ENCODE measurements at places on chromosomes 1 and 21.

DNA sequence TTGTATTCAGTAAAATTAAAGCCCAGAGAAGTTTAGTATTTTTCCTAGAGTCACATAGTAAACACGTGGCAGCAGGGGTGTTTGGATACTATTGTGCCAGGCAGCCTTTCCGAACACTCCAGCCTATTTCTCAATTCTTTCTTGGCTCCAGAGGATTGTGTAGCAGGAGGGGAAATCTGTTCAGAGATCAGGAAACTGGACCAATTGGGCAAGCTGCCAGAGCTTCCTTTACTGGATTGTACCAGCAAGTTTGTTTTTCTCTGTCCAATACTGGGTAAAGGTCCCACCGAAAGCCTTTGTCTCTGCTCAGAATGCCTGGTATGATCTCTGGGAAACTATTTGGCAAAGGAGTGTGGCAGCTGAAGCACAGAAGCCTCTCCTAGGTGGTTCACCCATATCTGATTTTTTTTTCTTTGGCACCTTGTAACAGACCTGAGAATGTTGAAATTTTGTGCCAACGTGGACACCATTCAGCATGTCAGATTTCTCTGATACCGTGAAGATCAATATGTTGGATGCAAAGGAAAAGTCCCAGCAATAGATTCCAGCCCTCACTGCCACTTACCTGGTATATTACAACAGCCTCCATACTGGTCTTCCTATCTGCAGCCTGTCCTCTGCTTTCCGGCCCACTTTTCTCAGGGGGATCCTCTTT, 126.2 kb downstream of the FGGY start:
- DNase-seq = no peak

- DNase-seq = no peak
Observed at GRCh38 chr1:3450202-3450863, 4.1 kb upstream of the ARHGEF16 start.

DNA sequence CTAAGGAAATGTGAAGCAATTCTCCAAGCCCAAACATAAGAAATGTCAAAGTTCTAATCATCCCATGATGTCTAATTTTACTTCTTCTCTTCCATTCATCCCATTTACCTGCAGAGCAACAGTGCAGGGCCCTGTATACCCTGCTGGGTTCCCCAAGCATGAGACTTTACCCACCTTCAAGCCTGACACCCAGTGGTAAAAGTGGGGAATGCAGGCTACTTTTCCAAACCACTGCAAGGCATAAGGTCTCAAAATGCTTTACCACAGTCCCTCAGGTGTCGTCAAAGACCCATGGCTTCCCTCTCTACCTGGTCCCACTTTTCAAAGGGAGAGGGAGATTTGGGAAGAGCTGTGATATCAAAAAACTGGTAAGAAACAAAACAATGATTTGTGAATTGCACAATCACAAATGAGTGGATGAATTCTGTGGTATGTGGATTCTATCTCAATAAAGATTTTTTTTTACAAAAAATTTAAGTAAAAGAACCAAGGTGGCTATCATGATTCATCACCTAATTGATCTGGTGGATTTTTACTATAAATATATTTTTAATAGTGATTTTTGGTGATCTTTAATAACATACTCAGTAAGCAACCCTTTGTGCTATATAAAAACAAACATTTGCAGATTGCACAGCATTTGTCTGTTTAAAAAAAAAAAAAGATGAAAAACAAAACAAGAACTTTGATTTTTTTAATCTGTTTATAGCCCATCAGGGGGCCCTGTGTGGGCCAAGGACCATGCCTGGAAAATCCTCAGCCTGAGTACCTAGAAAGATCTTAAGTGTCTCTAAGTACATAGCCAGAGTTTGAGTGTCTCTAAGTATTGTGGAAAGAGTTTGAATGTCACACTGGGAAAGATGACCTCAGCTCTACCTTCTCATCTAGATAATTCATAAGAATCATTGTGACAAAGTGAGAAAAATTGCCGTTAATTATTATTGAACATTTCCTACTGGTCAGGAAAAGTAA, 73.1 kb upstream of the GJB5 start:
- DNase-seq = peak; percentile 63

GRCh38 chr1:34013958-34014737, 150.3 kb downstream of the HMGB4 start:
- DNase-seq = peak; percentile 57

DNA sequence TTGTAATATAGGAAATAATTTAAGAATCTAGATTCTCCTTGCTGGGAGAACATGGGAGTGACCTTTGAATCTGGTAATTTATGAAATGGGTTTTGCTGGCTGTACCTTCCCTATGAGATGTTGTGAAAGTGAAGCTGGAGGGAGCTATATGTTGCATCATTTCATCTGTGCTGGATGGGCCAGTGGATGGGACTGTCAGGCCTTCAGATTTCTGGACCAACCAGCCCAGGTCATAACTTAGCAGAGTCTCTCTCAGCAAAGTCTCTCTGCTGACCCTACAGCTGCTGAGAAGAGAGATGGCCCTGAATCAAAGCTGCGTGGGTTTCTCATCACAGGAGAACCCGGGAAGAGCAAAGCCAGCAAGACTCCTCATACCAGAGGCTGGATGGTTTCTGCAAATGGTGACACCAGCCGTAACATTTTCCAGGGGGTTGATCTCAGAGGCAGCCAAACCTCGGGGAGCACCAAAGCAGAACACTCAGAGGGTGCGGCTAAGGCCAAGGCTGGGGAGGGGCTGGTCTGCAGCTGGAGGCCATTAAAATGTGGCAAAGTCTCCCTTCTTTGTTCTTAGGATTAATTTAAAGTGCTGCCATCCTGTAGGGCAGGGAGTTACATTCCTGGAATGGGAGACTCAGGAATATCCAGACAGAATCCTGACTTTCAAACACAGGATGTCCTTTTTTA, 18.2 kb upstream of the PTGFRN start:
- no peak for DNase-seq

GRCh38 chr1:19651141-19651737, 7.1 kb downstream of the NBL1 start:
- DNase-seq = peak; percentile 91

GRCh38 chr1:233904633-233905415, at the start of gene SLC35F3:
SLC35F3 (plus strand) TSS chr1:233904676.
- peak; percentile 8 for DNase-seq

- DNase-seq = peak; percentile 6
Observed at GRCh38 chr1:91440847-91441246, 36.2 kb upstream of the HFM1 start.

- no peak for DNase-seq
Observed at GRCh38 chr21:19603011-19603593, 1199.5 kb upstream of the TMPRSS15 start.

- DNase-seq = no peak
Observed at GRCh38 chr1:211531194-211532087, 39.5 kb upstream of the RD3 start.

DNA sequence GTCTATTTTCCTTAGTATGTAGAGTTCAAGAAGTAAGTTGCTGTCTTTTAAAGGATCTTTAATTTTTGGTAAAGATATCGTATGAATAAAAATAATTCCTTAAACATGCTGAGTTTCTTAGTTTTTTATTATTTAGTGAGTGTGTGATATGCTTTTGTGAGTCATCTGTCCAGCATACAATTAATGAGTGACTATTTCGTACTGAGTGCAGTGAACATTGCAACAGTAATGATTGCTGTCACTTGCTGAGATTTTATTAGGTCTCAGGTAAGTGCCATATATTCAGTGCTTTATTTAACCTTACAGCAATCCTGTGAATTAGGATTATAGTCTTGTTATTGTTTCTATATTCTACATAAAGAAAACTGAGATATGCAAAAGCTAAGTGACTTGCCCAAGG, 22.6 kb downstream of the MIGA1 start:
- no peak for DNase-seq

- DNase-seq = no peak
Observed at GRCh38 chr1:217895841-217896240, 264.7 kb downstream of the SPATA17 start.

DNA sequence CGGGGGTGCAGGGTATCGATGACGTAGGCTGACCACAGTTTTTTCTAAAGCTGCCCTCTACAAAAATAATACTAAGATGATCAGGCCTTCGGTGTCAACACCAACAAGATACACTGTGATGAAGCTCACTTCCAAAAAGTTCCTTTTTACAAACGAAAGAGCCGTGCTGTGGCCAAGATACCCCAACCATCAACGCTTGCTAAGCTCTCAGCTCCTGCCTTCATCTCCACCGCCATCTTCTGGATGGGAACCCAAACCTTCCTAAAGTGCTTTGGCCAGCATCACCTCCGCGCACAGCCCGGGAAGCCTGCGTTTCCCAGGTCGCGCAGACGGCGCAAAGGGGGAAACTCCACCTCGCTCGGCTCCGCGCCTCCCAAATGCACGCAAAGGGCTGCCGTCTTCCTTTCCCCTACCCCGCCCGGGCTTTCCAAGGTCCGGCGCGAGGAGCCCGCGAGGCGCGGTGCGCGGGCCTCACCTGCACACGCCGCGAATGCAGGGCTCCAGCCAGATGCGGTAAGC, 541 bp downstream of the USP48 start:
- peak; percentile 22 for DNase-seq

GRCh38 chr1:203268901-203269653, 36.2 kb upstream of the BTG2 start:
- peak; percentile 73 for DNase-seq

GRCh38 chr1:20666146-20666545, 5.0 kb upstream of the DDOST start:
- DNase-seq = no peak

DNA sequence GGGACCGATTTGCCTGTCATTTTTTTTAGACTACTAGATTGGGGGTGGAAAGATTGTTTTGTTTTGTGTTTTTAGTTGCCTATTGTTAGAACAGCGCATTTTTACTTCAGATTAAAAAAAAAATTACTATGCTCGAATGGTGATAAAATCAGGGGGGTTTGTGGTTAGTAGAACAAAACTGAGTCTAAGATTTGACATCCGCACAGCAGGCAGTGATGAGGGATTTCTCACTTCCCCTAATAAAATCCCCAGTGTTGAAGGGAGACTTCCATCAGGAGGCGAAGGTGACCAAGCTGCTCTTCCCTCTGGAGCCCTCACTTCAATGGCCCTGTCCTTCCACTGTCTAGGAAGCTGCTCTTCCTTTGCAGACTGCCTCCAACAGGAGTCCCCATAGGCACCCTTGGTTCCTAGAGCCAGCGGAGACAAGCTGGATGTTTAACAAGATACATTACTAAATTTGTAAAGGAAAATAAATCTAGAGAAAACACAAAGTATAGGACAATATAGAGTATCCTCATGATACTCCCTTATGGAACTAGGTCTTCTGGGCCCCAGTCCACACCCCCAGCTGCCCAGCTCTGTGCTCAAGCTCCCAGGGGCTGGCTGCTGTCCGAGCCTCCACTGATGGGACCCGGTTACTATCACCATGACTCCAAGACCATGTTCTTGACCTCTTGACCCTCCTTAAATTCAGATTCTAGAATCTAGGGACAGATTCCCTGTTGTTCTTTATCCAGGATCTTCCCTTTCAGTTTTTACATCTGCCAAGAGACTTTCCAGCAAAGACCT, 31.0 kb downstream of the TENT5C start:
- DNase-seq = no peak

GRCh38 chr1:232172563-232172962, 457.4 kb downstream of the SIPA1L2 start:
- DNase-seq = no peak

GRCh38 chr1:235923466-235924021, 56.8 kb upstream of the LYST start:
- DNase-seq = peak; percentile 36

DNA sequence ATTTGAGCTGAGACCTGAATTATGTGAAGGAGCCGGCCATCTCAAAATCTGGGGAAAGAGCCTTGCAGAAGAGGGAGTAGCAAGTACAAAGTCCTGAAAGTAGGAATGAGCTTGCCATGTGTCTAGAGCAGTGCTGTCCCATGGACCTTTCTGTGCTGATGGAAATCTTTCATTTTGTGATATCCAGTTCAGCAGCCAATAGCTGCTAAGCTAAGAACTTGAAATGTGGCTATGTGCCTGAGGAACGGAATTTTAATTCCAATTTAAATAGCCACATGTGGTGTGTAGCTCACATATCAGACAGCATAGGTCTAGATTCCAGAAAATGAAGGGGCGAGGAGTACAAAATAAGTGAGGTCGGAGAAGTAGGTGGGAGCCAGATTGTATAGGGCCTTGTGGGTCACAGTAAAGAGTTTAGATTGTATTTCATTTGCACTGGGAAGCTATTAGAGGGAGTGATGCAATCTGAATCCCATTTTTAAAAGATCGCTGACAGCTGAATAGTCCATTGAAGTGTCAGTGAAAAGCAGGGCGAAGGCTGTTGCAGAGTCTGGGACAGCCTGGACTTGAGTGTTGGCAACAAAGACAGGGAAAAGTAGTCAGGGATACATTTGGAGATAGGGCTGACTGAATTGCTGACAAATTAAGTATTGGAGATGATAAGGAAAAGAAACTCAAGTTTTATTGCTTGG, 80.3 kb downstream of the TMEM200B start:
- DNase-seq = no peak

DNA sequence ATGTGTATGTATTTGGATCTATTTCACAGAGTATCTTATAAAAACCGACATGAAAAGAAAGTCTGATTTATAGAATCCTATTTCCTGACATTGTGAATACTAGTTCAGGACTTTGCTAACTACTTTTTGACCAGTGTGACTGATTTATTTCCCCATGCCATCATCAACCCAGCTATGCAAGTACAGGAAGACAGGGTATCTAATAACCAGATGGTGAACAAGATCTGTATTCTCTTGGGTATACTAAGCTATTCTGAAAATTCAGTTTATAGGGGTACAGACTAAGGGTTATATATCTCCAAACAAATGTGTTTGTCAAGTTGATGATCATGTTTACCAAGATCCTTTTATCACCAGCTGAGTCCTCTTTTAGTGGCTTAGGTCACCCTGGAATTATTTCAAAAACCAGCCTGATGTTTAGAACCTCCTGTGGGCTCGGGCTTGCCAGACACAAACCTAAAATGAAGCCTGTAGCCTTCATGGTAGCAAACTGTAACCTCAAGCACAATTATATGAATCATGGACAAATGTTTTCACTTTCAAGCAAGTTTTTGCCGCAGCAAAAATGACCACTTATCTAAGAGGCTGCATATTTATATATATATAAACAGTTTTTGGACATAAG, 185.1 kb downstream of the FGGY start:
- DNase-seq = no peak

- DNase-seq = no peak
Observed at GRCh38 chr1:164672588-164672987, 113.6 kb downstream of the PBX1 start.

DNA sequence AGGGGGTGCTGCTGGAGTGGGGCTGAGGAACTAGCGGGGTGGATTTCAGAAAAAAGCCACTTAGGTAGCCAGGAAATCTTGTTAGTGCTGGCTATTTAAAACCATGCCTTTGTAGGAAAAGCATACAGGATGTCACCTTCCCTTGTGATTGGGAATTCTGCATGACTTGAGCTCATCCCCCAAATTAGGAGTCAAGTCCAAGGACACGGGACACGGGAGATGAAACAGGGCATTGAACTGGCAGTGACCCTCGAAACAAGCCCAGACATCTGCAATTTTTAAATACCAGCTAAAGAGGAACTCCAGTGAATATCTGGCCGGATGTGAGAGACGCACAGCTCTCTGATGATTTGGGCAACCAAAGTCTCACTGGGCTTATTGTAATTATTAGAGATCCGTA, 32.8 kb downstream of the C2CD2 start:
- no peak for DNase-seq
